ENCODE measurements at places on chromosomes 2 and 18. TPM values are rescaled to one million over a fixed set of nuclear protein-coding genes. Genes with fewer than 3 reads are reported as not detected.

Gene SERPINB4
- not detected for total RNA-seq

- no peak for DNase-seq
Observed at GRCh38 chr18:23330423-23330822, 122.7 kb upstream of the RIOK3 start.

GRCh38 chr2:127100251-127101047 is 6.5 kb downstream of the BIN1 start:
- peak; percentile 58 for DNase-seq

Gene CYP27A1
- total RNA-seq, result 14.3 TPM

GRCh38 chr2:204133476-204133875 is 196.9 kb downstream of the ICOS start:
- DNase-seq, result no peak

GRCh38 chr2:220043155-220043989 is 415.9 kb downstream of the SLC4A3 start:
- DNase-seq, result no peak

Gene TSPYL6
- total RNA-seq, result not detected

DNA sequence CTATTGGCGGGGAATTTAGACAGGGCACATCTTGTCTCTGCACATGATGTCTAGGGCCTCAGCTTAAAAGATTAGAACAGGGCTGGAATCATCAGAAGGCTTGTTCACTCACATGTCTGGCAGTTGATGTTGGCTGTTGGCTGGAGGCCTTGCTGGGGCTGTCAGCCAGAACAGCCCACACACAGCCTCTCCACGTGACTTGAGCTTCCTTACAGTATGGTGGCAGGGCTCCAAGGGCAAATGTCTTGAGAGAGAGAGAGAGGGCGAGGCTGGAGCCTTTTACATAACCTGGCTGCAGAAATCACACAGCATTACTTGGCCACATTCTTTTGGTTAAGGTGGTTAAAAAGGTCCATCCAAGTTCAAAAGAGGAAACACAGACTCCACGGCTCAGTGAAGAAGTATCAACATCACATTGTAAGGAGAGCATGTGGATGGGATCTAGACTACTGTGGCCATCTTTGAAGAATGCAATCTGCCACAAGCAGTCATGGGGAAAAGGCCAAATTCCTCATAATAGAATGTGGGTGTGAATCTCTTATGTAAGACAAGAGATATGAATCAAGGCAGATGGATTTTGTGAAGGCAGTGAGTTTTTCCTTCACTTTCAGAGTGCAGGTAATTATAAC is 30.4 kb downstream of the SRSF7 start:
- DNase-seq, result no peak

Gene CYP1B1
- 7.3 TPM for total RNA-seq

Gene NYAP2
- not detected for total RNA-seq

- DNase-seq, result no peak
Observed at GRCh38 chr2:79822136-79822535, 309.3 kb downstream of the CTNNA2 start.

DNA sequence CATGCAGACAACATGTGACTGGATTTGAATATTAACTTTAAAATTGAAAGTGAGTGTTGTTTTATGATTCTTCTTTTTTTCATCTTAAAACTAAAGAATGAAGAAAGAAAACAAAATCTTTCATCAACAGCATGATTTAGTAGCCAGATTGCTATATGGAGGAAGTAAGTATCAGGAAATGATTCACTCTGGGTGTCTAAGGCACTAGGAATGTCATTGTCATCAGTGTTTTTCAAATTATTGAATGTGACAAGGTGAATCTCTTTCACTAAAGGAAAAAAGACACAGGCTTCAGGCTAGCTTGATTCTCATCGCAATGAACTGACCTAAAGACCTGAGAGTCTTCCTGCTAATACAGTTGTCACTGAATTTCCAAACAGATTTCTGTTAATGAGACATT is 430.1 kb downstream of the FBXO15 start:
- no peak for DNase-seq

DNA sequence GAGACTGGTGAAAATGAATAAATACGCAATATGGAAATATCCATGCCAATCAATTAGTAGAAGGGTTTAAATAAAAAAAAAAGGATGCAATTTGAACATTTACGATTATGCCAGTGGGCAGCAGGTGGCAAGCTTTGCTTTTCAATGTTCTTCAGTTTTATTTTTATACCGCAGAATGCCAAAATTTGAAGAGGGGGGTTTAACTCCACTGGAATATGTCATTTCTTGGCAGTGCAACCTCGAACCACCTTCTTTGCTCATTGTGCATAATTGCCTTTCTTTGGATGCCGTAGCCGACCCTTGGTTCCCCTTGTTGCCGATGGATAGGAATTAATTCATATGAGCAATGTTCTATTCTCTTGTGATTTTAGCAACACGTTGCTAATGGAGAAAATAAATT is 88.0 kb downstream of the LTBP1 start:
- no peak for DNase-seq

GRCh38 chr18:46130061-46130460 is 25.9 kb downstream of the HAUS1 start:
- no peak for DNase-seq

DNA sequence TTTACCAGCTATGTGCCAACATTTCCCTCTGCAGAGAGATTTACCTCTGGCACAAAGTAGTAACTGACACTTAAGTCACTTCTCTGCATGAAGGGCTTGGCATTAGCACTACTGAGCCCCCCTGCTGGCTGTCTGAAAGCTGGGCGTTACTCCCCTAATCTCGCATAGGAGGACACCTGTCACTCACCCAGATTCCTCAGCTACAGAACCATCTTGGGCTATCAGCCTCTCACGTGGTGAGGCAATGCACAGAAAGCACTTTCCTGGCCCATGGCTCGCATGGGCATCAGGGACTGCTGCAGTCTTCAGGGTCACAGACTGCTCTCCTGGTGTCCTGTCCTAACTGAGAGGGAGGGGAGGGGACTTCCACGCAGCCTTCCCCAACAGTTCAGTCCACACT is 12.0 kb downstream of the SERPINE2 start:
- DNase-seq, result peak; percentile 71

GRCh38 chr2:64491426-64491825 is 32.7 kb upstream of the AFTPH start:
- DNase-seq, result no peak

Gene TBR1
- 0.37 TPM for total RNA-seq

- DNase-seq, result no peak
Observed at GRCh38 chr2:72103690-72104089, 44.0 kb downstream of the CYP26B1 start.

DNA sequence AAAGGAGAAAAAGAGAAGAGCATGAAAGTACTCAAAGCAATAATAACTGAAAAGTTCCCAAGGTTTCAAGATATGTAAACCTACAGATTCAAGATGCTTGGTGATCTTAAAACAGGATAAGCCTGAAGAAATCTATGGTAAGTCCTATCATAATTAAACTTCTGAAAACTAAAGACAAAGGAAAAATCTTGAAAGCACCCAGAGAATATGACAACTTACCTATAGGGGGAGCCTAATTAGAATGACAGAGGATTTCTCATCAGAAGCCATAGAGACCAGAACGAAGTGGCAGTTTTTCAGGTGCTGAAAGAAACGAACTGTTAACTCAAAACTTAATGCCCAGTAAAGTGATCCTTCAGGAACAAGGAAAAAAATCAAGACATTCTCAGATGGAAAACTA is 59.7 kb downstream of the XDH start:
- peak; percentile 45 for DNase-seq

Gene NMUR1
- total RNA-seq, result 0.22 TPM

- no peak for DNase-seq
Observed at GRCh38 chr2:239245107-239245506, 155.7 kb downstream of the HDAC4 start.

Gene SCN7A
- total RNA-seq, result not detected

GRCh38 chr18:10006311-10006893 is 92.6 kb downstream of the VAPA start:
- no peak for DNase-seq

Gene AQP12B
- total RNA-seq, result not detected

Gene CNDP1
- total RNA-seq, result not detected

Gene TIMM21
- 46.0 TPM for total RNA-seq

DNA sequence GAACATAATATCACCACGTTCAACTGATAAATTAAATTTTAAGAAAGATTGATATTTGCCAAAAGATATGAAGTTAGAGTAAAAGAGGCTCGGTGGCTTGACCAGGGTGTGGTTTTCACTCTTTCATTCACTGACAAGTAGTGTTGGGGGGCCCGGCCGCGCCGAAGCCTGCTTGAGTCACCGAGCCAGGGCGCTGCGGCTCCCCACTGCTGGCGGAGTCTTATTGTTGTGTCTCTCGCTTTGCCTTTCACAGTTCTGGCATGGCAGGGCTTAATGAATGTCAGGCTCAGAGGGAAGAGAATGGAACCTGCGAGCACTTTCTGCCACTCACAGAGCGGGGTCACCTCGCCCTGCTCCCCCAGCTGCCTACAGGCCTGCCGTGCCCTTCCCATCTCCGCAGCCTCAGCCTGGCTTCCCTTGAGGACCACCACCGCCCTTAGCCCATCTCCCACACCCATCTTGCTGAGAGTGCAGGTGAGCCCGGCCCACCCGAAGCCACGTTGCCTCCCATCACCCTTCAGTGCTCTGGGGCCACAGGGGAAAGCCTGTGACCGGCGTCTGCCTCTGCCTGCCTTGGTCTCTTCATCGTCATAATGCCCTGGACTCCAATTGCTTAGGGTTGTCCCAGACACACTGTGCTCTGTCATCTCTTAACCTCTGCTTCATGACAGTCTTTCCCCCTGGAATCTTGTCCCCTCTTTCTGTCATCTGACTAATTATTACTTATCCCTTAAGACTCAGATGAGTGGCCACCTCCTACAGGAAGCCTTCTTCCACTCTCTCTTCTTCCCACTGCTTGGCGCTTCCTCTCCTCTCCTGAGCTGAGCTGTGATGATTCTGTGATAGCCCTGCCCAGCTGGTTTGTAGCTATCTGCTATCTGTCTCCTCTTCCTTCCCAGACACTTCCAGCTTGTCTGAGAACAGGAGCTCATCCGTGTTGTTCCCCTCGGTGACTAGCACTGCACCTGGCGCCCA is 142.5 kb downstream of the FAM210A start:
- DNase-seq, result no peak

DNA sequence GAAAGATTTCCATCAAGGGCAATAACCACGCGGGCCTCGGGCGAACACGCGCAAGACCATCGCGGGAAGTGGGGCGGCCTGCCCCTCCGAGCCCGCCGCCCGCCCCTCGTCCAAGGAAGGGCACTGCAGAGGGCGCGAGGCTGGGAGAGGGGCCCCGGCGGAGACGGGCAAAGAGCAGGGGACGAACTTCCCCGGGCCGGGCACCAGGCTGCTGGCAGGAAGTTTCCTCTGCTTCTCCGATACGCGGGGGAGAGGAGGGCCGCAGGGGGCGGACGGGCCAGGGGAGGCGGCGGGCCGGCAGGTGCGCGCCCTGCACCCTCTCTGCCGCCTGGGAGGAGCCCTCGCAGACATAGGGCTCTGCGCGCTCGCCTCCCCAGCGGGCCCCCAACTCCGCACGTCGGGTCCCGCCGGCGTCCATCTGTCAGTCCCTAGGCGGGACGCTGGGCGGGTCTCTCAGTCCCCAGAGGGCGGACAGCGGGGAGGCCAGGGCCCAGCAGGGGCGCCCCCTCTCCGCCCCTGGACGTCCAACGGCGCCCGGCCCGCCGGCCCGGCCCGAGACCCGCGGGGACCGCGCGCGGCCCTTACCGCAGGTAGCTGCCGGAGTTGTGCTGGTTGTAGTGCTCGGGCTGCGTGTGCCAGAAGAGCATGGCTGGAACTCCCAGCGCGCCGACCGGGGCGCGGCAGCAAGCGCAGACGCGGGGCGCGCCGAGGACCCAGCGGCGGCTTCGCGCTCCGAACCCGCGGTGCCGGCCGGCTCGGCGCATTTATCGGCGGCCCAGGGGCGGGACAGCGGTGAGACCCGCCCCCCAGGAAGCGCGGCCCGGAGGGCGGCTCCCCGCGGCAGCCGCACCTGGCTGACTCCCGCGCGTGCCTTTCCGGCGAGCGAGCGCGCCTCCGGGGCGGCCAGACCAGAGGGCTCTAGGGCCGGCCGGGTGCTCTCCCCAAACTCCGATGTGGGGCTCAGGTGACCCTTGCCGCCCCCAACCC is at the start of gene TFCP2L1:
Gene TFCP2L1 (minus strand): TSS at position 740 of the 987 bp plus-strand sequence. CDS start 93 bp downstream, at position 647.
- DNase-seq, result peak; percentile 94

Gene SERPINB3
- total RNA-seq, result not detected

Gene CNRIP1
- 0.81 TPM for total RNA-seq

DNA sequence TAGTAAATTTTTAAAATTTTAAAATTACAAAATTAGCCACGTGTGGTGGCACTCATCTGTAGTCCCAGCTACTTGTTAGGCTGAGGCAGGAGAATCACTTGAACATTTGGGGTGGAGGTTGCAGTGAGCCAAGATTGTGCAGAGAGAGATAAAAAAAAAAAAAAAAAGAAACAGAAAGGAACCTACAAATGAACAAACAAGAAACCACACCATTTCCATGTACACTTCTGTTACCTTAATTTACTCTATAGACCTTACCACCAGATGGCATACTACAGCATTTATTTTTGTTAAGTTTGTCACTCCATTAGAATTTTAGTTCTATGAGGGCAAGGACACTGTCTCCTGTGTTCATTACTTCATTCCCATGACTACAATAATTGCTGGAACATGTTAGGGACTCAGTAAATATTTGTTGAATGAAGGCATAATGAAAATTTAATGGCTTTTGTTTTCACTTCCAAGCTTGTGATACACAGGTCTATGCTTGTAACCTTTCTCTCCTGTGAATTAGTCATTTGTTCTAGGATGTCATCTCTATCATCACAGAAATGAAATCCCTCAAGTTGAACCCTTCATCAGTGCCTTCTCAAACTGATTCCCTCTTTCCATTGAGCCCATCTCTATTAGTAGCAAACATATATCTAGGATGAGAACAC is 76.0 kb downstream of the ARHGAP15 start:
- DNase-seq, result no peak

Gene BOLL
- not detected for total RNA-seq

GRCh38 chr18:4510711-4511110 is 55.6 kb upstream of the DLGAP1 start:
- no peak for DNase-seq

GRCh38 chr2:172953970-172954852 is 121.4 kb upstream of the MAP3K20 start:
- DNase-seq, result no peak

DNA sequence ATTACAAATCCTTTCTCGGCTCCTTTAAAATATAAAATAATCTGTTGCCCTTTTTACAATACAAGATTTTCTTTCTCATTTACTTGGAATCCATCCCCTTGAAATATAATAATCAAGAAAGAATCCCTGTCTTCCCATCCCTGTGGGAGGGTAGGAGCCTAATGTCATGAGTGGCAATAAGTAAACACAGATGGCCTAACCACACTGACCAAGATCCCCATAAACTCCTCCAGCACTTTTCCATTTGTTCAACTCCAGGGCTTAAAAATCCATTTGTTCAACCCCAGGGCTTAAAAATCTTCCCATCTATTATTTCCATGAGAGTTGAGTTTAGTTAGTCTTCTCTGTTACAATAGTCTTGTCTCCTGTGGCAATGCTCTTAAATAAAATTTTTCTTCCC is 297.6 kb downstream of the CDH7 start:
- DNase-seq, result no peak

DNA sequence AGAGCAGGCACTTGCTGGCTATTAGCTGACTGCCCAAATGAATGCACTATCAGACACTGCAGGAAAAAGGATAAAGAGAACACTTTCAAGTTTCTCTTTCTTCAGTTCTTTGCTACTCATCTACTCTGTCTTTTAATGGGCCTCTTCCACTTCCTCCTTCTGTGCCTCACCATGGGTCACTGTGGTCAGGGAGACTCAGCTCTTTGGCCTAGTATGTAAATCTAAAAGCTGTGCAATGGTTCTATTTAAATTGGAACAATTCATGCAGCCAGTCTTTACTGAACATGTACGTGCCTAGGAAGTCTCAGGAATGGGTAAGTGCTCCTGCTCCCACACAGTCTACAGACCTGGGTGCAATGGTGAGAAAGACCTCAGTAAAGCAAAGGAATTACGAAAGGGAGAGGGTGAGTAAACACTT is 79.1 kb upstream of the DNMT3A start:
- no peak for DNase-seq
